ENCODE measurements at places on chromosomes 5 and 9. TPM values are rescaled to one million over a fixed set of nuclear protein-coding genes. Genes with fewer than 3 reads are reported as not detected.

Gene LCN10
- total RNA-seq = not detected

Gene ZFR
- 67.9 TPM for total RNA-seq

Gene CEP120
- total RNA-seq = 12.0 TPM

Gene TERT
- total RNA-seq = 1.4 TPM

Gene PTPRD
- total RNA-seq = 0.15 TPM
